Testis (tissue), 5 donors: ENCODE measurements at places on chromosomes 12 and 14.

DNA sequence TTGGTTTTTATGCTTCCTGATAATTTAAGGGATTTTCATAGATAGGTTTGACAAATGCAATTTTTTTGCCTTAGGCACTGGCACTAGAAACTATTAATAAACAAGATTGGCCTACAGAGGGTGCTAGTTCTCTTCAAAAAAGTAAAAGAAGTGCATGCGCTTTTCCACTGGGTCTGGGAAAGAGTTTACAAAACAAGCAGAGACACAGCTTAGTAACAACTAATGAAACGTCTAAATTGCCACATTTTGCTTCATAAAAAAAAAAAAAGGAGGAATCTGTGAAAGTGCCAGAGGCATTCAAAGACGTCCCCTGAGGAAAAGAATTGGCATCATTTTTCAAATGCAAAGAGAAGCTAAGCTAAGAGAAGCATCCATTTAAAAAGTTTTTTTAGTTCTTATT, 58.3 kb upstream of the EEA1 start:
- peak; percentile 25 for DNase-seq

- no peak for DNase-seq
These were observed 357.1 kb upstream of the MGAT4C start for GRCh38 chr12:86613311-86613710.

- DNase-seq: no peak
These were observed 860.0 kb downstream of the RPS29 start for GRCh38 chr14:48726080-48726642.

- no peak for DNase-seq
These were observed 29.7 kb downstream of the LGR5 start for GRCh38 chr12:71469258-71469750.

GRCh38 chr12:22593864-22594263, 31.1 kb upstream of the ETNK1 start:
- DNase-seq: no peak

DNA sequence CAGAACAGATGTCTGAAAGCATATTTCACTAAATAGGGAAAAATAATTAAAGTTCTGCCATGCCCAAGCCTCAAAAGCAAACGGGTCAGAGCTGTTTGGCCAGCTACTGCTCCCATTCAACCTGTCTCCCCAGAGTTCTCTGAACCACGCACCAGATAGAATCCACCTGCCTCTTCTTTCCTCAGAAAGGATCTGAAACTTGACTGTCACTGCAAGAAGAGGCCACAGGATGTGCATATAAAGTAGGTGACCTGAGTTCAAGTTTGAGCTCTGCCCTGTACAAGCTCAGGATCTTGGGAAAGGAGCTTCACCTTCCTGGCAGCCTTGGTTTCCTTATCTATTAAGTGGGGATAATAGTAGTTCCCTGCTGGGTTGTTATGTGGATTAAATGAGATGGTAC, 91.8 kb downstream of the NUAK1 start:
- no peak for DNase-seq

GRCh38 chr12:69345742-69346141, 2.4 kb upstream of the LYZ start:
- DNase-seq: no peak

- DNase-seq: no peak
These were observed 47.8 kb upstream of the MED13L start for GRCh38 chr12:116325336-116325664.

DNA sequence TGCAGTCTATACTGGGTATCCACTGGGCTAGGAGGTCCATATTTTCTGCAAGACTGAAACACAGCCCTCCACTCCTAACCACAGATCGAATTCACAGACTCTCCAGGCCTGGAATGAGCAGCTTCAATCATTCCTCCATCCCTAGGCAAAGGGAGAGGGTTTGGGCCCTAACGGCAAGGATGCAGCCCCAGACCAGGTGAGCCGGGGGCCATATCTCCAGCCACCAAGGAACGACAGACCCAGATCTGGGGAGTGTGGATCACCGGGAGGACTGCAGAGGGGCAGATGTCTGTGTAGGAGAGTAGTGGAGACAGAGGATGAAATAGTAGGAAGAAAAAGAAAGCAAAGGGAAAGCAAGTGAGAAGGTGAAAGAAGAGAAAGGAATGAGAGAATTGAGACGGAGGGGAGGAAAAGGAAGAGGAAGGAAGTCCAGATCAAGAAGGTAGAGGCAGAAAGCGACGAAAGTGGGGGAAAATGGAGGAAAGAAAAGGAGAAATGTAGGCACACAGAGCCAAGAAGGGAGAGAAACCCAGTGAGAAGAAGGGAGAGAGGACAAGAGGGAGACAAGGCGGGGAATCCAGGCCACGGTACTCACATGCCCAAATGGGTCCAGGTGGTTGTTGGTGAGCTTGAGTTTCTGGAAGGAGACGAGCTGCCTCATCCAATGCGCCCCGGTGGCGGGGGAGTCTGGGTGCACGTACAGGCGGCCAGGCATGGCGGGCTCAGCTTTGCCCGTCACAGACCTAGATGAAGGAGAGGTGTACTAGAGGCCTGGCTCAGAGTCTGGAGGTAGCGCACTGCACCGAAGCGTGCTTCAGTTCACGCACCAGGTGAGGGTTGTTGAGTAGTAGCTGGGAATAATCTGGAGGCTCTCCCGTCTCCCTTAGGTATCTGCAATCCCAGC, 7.7 kb downstream of the TBX5 start:
- DNase-seq: no peak

GRCh38 chr12:120406069-120406468, 31.8 kb upstream of the COX6A1 start:
- no peak for DNase-seq

DNA sequence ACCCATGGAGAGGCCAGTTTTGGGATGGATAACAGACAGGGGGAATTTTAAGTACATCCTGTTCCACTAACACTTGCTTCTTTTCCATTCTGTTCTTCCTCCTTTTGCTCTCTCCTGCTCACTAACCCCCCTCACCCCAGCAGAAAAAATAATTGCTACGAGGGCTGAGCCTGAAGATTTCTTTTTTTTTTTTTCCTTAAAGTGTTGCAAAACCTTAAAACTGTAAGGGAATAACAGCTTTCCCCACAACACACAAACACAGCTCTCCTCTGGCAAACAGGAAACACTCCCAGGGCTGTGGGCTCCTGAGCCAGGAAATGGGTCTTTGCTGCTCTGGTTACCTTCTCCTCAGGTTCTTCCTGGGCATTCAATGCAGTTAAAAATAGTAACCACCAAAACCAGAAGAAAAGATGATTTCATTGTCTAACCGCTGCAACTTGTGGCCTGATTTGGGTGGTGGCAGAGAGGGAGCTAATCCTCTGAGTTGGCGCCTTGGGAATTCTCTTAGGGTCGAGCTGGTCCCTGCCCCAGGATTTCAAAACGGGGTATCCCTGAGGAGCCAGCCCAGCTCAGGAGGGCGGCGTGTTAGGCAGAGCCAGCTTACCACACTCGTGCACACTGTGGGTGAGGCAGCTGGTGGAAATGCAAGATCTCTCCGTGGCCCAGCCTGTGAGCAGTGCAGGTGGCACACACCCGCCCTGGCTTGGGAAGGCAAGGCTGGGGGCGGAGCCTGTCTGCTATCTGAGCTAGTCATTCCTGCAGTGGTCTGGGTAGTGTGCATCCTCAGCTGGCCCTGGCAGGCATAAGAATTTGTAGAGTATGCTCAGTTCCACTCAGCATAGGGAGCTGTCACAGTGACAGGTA, 17.1 kb upstream of the EMP1 start:
- peak; percentile 46 for DNase-seq

GRCh38 chr12:42130672-42131402, 13.8 kb downstream of the GXYLT1 start:
- peak; percentile 43 for DNase-seq

GRCh38 chr12:48828293-48828692, 10.0 kb downstream of the CACNB3 start:
- DNase-seq: no peak

DNA sequence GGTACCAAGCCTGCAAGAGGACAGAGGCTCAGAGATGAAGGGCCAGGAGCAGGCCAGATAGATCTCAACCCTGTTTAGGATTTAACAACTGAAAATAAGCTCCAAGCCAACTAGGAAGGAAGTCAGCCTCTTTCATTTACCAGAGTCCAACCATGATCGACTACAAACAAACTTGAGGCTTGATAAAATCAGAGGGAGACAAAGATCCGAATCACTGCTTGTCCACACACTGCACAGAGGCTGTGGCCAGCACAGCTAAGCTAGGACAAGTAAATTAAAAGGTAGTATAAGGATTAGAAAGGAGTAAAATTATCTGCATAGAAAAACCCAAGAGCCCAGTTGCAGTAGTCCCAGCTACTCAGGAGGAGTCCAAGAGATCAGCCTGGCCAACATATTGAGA, 40.3 kb downstream of the FAM222A start:
- DNase-seq: no peak

GRCh38 chr12:69639400-69640016, 28.8 kb upstream of the LRRC10 start:
- peak; percentile 76 for DNase-seq

GRCh38 chr12:86838711-86839110, 582.5 kb upstream of the MGAT4C start:
- peak; percentile 43 for DNase-seq

- DNase-seq: peak; percentile 23
These were observed 36.2 kb downstream of the CMAS start for GRCh38 chr12:22082190-22082701.

GRCh38 chr14:68785534-68786490, 7.1 kb downstream of the ZFP36L1 start:
- DNase-seq: peak; percentile 25

- DNase-seq: no peak
These were observed 25.1 kb downstream of the TEP1 start for GRCh38 chr14:20388159-20388558.

GRCh38 chr12:46693034-46693433, 132.8 kb downstream of the SLC38A4 start:
- no peak for DNase-seq

GRCh38 chr12:121637231-121637914, 11.0 kb downstream of the ORAI1 start:
- no peak for DNase-seq

GRCh38 chr12:116365114-116365513, 87.6 kb upstream of the MED13L start:
- no peak for DNase-seq

GRCh38 chr12:22266101-22266500, 68.4 kb downstream of the ST8SIA1 start:
- DNase-seq: no peak

GRCh38 chr12:111310076-111310870, 58.6 kb downstream of the PHETA1 start:
- DNase-seq: no peak

GRCh38 chr12:115450710-115451109, 766.7 kb upstream of the TBX3 start:
- no peak for DNase-seq

DNA sequence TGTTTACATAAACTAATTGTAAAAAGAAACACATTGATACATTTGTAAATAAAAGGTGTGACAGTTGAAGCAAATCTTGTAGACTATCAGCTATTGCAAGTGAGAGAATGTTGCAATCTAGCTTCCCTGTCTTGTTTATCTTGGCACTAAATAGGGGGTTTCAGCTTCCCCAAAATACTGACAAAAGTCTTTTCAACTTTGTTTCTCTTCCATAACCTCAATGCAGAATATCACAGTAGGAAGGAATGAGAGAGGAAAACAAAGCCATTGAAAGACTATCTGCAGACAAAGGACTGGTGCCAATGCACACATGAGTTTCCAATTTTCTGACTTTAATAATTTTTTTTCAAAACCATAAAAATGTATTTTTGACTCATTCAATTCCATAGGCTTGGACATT, 886.2 kb upstream of the MGAT4C start:
- no peak for DNase-seq

- no peak for DNase-seq
These were observed 247.2 kb upstream of the CCDC196 start for GRCh38 chr14:66238969-66239368.

GRCh38 chr14:22448035-22448904, 140.8 kb downstream of the DAD1 start:
- no peak for DNase-seq

GRCh38 chr12:57451233-57451778, 3.8 kb upstream of the INHBE start:
- DNase-seq: no peak

DNA sequence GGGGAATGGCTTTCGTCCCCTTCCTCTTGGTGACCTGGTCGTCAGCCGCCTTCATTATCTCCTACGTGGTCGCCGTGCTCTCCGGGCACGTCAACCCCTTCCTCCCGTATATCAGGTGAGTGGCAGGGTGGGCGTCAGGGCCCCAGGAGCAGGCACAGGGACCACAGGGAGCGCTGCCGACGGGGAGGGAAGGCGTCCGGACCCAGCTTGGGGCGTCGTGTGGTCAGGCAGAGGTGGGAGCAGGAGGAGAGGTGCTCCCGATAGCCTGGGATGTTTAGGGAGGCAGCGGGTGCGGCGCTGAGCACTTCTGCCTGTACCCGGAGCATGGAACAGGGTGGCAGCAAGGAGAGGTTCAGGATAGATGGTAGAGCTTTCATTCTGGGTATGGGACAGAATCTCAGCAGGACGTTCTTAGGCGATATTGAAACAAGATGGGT, 444 bp downstream of the DRAM1 start:
- peak; percentile 31 for DNase-seq

GRCh38 chr12:103640410-103640809, 53.3 kb downstream of the STAB2 start:
- no peak for DNase-seq

DNA sequence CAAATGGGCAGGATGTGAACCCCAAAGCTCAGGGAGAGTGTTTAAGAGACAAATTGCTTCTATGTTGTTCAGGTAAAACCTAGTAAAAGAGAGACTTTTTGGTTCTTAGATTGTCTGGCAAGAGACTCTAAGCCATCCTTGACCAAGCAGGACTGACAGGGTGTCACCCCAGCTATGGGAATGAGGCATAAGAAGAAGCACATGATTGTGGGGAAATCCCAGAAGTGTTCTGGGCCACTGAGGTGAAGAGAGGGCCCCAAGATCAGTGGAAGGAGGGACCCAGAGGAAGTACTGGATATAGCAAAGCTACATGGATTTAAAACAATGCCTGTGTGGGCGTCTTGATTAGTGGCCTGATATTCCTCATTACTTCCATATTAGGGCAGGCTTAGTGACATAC, 99.0 kb downstream of the SAMD4A start:
- no peak for DNase-seq

- DNase-seq: no peak
These were observed 105.1 kb downstream of the NDUFA12 start for GRCh38 chr12:94898388-94898787.

GRCh38 chr12:27332407-27332713, 276 bp upstream of the BMAL2 start:
- no peak for DNase-seq

DNA sequence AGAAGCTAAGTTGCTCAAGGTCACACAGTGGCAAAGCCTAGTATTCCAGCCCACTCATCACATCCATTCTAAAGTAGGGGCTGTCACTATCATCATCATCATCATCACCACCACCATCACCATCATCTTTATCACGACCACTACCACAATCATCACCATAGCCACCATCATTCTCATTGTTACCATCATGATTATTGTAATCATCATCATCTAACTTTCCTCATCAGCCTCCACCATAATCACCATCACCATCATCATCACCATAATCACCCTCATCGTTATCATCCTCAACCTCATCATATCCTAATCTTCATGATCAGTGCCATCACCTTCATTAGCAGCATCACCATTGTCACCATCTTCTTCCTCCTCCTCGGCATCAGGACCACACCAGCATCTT, 48.7 kb downstream of the NOS1 start:
- no peak for DNase-seq

GRCh38 chr14:61474015-61474414, 152.6 kb downstream of the PRKCH start:
- DNase-seq: no peak
